ENCODE measurements at places on chromosomes 12 and 14.
A peak's percentile ranks its signal among the peaks of the same experiment; 100 is the strongest.

- DNase-seq, result no peak
Observed at GRCh38 chr14:24665440-24665991, 31.5 kb upstream of the GZMB start.

DNA sequence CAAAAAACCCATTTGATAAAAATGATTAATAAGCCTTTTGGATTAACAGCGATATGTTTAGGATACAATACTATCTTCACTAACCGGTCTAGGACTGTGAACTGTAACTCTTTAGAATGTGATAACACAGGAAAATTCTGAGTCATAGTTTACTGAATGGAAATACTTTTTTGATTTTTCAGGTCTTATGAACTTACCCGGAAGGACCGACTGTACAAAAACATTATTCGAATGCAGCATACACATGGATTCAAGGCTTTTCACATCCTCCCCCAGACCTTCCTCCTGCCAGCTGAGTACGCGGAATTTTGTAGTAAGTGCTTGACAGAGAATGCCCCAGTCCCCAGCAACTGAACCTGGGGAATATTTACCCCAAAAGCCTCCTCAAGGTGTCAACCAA is 29.0 kb downstream of the TTLL5 start:
- no peak for DNase-seq

- DNase-seq, result peak; percentile 11
Observed at GRCh38 chr14:100221533-100222223, 17.3 kb upstream of the YY1 start.

- DNase-seq, result no peak
Observed at GRCh38 chr14:53461858-53462257, 308.7 kb upstream of the DDHD1 start.

DNA sequence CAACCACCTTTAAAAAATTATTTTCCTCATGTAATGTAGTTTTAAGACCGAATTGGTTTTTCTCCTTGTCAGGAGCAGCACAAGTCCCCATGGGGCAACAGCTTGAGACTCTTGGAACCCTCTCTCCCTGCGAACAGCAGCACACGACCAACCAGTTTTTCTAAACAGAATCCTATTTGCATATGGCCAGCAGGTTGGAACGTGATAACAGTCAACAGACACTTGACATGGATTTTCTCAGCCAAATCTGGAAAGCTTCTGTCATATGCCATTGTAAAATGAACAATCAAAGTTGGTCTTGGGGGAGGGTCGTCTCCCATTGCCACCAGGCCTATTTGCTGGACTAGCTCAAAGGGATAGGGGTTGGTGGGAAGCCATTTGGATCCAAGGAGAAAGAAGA is 1915.0 kb upstream of the FLRT2 start:
- DNase-seq, result no peak

GRCh38 chr12:98154850-98155249 is 360.5 kb upstream of the TMPO start:
- no peak for DNase-seq

GRCh38 chr12:114168061-114168460 is 201.9 kb upstream of the RBM19 start:
- DNase-seq, result no peak

DNA sequence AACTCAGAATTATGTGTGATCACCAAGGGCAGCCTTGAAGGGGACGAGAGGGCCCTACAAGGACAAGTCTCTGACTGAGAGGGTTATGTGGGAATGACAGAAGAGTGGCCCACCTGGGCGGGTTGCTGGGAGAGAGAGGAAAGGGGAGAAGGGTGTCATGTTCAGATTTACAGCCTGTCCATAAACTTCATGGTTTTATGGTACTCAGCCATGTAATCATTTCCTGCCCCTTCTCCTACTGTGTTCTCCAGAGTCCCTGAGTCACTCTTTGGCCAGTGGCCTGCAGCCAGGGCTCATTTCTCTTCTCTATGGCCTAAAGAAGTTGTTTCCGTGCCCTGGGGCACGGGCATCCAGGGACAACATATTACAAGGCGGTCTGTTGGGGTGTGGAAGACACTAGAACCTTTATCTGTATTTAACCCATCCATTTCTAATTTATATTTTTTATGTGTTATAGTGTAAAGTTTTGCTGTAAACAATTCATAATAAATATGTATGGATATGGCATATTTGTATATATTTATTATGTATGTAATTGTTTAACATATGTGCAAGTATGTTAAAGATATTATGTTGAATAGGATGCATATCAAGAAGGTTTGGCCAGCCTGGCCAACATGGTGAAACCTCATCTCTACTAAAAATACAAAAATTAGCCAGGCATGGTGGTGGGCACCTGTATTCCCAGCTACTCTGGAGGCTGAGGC is 26.9 kb downstream of the DDX47 start:
- DNase-seq, result no peak

DNA sequence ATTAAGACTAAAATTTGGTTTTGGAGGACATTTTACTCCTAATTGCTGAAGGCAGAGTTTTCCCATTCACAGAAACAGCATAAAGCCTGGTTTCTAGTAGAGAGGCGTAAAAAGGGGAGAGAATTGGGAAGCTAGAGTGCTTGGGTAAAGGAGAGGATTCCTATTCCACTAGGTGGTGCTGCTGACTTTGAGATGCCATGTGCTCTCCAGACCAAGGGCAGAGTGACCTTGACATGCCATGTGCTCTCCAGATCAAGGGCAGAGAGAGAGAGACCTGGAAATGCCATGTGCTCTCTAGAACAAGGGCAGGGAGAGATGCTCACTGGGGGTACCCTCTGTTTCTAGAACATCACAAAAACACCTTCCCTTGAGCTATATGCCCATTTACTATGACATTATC is 176.2 kb upstream of the PDZRN4 start:
- no peak for DNase-seq

GRCh38 chr14:85960756-85961155 is 430.8 kb downstream of the FLRT2 start:
- DNase-seq, result no peak

DNA sequence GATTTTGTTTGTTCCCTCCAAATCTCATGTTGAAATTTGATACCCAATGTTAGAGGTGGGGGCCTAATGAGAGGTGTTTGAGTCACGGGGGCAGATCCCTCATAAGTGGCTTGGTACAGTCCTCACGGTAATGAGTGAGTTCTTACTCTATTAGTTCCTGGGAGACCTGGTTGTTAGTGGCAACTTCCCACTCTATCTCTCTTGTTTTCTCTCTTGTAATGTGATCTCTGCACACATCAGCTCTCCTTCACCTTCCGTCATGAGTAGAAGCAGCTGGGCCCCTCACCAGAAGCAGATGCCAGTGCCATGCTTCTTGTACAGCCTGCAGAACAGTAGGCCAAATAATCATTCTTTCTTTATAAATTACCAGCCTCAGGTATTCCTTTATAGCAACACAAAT is 29.6 kb upstream of the KCNK10 start:
- DNase-seq, result no peak

All from activated CD4-positive, CD25-positive, alpha-beta regulatory T cell (primary cell).